Head of caudate nucleus (tissue), 42 donors: ENCODE measurements at places on chromosomes 16 and 17.

DNA sequence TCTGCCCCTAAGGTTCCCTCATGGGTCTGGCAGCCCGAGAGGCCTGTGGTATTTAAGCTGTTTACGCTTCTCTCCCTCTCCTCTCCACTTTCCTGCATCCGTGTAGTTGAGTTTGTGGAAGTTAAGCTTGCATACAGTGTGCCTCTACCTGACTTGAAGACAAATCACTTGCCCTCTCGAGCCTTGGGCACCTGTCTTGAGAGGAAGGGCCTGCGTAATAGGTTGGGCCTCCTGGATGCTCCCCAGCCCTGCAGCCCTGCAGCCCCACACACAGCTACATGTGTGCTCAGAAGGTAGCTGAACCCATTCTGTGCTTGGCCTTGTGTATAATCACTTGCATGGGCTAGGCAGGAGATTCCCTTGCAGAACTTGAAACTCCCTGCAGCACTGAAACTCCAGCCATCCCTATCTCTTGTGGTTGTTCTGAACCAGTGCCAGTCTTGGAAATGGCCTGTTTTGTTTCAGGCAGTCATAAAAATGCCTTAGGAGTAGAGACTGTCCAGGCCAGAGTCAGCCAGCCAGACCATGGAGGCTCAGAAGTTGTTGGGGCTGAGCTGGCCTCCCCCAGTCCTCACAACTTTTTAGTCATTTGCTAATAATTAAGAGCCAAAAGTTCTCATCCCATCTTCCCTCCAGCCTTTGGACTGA is 134.6 kb downstream of the CLEC16A start:
- DNase-seq = no peak

- DNase-seq = no peak
These were observed 1.3 kb downstream of the KCTD2 start for GRCh38 chr17:75048249-75048878.

DNA sequence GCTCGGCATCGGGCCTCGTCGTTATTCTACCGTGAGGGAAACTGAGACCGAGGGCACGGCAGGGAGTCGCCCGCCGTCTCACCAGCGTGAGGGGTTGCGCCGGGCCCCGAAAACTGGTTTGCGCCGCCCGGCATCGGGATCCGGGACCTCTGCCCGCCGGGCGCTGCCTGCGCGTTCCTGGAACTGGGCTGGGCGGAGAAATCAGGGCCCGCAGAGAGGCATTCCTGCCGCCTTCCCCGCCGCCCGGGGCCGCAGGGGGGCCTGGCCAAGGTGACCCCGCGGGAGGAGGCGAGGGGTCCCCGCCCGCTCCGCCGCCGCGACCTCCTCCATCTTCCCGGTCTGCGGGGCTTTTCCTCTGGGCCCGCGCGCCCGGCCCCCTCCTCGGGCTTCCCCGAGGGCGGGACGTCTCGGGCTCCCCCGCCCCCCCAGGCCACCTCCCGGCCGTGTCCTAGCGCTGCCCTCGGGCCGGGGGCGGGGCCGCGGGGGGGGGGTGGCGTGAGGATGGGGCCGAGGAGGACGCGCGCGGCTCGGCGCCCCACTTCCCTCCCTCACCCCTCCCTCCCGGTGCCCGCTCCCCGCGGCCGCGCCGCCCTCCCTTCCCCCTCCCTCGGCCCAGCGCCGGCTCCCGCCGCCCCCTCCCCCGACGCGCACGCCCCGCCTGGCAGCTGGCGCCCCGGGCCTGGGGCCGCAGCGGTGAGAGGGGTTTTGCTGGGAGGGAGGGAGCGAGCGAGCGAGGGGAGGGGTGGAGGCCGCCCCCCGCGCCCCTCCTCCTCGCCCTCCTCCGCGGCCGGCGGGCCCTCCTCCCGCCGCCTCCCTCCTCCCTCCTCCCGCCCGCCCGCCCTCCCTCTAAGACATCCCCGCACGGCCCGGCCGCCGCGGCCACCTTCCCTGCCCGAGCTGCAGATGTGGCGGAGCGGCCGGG is at the start of gene GLIS2:
Gene GLIS2, plus strand, starts transcription at position 882 of the 922 bp plus-strand sequence. CDS start 16,214 bp downstream, outside the sequence.
- peak; percentile 69 for DNase-seq

GRCh38 chr17:37770631-37771518 is 26.0 kb upstream of the HNF1B start:
- peak; percentile 75 for DNase-seq

DNA sequence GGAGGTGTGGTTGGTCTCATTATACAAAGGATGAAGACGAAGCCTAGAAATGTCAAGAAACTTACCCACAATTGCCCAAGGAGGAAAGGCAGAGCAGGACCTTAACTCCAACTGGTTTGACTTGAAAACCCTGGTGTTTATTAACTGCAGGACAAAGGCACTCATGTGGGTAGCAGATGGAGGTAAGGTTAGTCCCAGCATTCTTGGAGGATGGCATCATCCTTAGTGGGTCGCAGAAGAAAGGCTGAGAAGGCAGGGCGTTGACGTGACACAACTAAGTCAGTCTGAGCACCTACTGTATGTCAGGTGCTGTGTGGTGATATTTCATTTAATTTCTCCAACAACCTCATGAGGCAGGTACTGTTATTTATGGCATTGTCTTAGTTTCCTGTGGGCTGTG is 101.3 kb downstream of the HAPSTR1 start:
- no peak for DNase-seq

DNA sequence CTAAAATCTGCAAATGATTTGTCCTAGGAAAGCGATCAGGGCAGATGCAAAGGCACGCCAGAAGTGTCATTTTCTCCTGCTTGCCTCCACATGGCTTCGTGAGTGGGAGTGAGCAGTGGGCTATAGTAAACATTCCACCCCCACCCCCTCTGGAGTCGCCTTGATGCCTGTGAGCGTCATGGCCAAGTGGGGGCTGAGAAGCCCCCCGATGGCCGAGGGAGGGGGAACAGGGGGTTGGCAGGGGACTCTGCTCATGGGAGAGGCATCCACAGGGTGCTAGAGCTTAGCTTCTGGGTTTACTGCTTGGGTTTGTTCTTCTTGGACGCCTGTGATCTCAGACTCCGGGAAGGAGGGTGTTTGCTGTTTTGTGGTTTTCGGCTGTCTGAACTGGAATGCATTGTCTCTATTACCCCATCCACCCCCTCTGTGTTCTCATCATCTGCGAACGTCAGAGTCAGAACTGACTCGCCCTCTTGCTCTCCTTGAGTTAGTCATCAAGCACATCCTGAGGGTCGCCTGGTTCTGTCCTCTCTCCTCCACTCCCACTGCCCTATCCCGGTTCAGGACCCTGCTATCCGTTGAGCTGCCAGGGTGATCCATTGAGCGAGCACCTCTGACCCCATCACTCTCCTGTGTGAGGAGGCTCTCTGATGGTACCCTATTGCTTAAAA is 15.4 kb downstream of the TNS4 start:
- DNase-seq = no peak

GRCh38 chr17:75088465-75089417 is 987 bp downstream of the SLC16A5 start:
- DNase-seq = no peak
